CD4-positive, alpha-beta T cell treated with Interleukin-1 beta for 1 hour (primary cell): ENCODE measurements at places on chromosomes 13 and 19.

DNA sequence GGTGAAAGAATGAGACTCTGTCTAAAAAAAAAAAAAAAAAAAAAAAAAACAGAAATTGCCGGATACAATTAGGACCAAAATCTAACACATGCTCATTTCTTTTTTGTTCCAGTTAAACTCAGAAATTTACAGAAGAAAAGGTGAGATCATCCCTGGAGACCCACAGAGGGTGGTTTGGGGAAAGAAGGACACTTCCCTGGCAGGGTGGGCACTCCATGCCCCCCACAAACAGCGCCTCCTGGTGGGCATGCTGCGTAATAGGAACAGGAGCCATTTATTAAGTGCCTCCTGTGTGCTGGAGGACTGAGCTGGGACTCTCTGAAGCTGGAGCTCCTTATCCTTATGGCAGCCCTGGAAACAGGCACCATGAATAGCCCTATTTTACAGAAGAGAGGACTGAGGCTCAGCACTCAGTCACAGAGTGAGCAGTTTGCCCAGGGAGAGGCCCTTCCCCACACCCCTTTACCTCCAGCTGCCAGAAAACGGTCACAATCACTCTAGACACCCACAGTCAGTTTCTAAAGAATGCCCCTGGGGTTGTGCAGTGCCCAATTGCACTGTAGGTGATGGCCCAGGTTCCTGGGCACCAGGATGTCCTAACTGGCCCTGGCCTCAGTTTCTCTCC lies 10.1 kb downstream of the C19orf38 start:
- DNase-seq: peak; percentile 43

DNA sequence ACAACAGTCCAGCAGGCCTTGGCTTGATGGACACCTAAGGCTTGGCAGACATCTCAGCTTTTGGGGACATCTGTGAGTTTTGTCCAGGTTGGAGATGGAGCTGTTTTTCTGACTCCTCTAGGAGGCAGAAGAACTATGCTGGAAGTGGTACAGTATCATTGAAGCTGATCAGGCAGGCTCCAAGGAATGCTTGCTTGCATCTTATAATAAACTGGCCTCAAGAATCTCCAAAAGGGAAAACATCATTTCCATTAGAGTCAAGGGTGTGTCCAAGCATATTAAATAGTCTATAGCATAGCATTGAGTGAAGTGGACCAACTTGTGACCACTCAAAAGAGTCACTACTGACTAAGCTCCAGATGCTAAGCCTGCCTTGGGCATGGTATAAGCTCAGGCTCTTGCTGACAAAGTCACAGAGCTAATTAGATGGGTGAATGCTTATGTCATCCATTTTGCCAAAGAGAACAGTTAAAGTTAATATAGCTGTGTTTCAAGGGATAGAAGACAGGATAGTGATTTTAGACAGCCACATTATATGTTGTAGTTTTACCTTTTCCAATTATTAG lies 216.0 kb downstream of the DNAJC15 start:
- DNase-seq: no peak

GRCh38 chr19:53894707-53895106 lies 12.7 kb downstream of the PRKCG start:
- no peak for DNase-seq

- no peak for DNase-seq
Observed at GRCh38 chr19:5228932-5229777, 111.5 kb downstream of the PTPRS start.

GRCh38 chr13:41916173-41916954 lies 44.5 kb downstream of the VWA8 start:
- no peak for DNase-seq
